ENCODE measurements at places on chromosomes 11 and 22.

DNA sequence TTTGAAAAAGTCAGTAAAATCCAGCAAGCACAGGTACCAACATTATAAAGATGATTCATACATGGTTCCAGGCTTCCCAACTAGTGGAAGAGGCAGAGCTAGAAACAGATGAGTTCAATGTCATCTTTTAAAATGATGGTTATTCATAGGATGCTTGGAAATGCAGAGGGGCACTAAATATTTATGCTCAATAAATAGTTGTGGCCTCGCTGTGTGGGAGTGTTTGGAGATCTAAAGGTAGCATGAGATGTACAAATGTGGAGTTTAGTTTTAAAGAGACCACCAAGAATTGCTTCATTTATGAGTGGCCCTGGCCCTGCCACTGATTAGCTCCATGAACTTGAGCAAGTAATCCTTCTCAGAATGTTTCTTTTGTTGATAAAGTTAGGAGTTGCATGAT lies 182.2 kb downstream of the ETS1 start:
- no peak for DNase-seq

DNA sequence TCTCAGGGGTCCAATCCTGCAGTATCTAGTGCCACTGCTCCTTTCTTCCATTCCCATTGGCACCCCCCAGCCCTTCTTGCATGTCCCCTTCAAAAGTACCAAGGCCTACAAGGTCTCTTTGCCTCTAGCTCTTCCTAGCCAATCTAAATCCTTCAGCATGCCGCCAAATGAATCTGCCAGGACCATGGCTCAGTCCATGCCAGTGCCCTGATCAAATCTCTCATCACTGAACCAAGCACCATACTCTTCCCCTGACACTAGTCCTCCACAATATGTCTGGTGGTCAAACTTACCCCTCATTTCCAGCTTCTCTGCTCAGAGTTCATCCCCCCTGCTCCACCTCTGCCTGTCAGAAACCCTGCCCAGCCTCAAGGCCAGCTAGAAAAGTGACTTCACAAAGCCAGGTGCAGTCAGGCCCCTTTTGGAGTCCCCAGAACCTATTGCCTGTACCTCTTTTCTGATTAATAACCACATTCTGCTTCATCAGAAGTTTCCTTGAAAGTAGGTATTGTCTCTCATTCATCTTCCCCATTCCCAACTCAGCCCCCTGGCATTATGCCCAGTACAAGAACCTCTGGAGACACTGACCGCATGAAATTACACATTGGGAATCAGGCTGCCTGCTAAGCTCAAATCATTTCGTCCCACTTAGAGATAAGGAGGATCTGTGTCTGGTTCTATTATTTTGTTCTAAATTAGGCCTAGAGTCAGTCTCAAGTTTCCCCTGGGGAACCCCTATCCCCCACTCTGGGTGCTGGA lies 11.4 kb downstream of the FEN1 start:
- peak; percentile 10 for DNase-seq

DNA sequence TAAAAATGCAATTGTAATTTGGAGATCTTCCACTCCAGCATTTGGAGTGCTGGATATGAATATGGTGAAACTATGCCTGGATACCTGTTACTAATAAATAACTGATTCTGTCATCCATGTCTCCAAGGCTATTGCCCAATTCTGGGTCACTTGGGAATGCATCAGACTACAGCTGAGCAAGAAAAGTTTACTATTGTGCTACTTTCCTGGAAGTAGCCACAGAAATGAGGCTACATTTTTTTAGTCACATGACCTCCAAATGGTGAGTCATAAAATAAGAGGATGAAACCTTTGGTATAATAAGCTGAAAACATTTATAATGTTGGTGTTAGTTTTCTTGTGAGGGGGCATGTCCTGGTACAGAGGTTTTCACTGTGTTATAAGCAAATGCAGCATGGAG lies 44.4 kb downstream of the DCDC1 start:
- peak; percentile 63 for DNase-seq

- no peak for DNase-seq
Measured at GRCh38 chr22:49715450-49715849, 112.2 kb downstream of the BRD1 start.

DNA sequence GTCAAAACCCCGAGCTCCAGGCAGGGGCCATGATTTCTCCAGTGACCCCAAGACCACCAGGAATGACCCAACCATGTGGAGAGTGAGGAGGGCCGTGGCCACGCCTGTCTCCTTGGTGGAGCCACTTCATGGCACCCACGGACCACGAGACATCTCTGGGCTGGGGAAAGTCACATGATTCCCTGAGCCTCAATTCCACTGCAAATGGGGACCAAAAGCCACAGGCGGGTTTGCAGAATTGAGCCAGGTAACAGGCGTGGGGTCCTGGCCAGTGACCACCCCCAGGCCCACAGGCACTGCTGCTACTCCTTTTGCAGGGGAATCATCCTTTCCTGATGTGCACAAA lies 178.9 kb downstream of the CTTN start:
- no peak for DNase-seq
